ENCODE measurements at places on chromosomes 2 and 18.

GRCh38 chr18:49398331-49398730 is 62.1 kb downstream of the DYM start:
- no peak for DNase-seq

DNA sequence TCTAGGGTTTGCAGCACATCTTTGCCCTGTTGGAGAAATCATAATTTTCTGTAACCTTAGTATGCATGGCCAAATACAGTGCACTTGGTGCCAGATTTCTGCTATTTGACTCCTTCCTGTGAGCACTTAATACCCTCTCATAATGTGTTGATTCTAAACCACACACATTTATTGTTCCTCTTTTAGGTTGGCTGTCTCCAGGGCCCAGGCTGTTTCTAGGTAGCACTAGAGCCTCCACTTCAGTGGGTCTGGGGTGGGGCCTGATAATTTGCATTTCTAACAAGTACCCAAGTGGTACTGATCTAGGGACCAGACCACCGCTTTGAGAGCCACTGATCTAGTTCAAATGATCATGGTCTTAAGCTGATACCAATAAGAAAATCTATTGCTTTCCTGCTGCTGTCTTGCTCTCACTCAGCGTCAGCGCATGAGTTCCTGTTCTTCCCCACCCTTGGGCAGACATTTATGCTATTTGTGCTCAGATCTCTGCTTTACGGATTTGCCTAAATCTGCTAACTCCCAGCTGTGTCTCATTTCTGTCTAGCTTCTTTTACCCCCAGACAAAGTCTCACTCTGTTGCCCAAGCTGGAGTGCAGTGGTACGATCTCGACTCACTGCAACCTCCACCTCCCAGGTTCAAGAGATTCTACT is 7.4 kb downstream of the PTRHD1 start:
- DNase-seq: no peak

- DNase-seq: no peak
Measured at GRCh38 chr18:50528806-50529205, 31.1 kb upstream of the MAPK4 start.

- DNase-seq: no peak
Measured at GRCh38 chr2:6054161-6054671, 362.0 kb downstream of the SOX11 start.

GRCh38 chr2:216222650-216223352 is 113.7 kb downstream of the XRCC5 start:
- no peak for DNase-seq

GRCh38 chr2:38438883-38439612 is 62.0 kb upstream of the ATL2 start:
- DNase-seq: no peak

GRCh38 chr2:71492112-71492511 is 38.8 kb downstream of the DYSF start:
- no peak for DNase-seq

DNA sequence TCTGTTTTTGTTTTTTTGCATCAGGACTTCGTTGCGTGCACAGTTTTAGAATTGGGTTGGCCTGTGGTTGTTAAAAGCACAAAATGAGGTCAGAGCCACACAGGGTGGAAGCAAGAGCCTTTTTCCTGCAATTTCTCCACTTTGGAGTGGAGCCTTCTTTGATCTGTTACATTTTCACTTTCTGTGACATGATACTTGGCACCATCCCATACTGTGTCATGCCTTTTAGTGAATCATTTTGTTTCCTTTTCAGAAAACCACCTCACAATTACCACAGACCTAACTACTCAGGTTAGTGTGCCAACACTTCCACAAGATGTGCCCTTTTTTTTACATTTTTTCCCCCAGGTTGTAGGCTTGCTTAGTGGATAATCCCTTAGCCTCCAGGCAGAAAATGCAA is 32.5 kb downstream of the MERTK start:
- DNase-seq: no peak

DNA sequence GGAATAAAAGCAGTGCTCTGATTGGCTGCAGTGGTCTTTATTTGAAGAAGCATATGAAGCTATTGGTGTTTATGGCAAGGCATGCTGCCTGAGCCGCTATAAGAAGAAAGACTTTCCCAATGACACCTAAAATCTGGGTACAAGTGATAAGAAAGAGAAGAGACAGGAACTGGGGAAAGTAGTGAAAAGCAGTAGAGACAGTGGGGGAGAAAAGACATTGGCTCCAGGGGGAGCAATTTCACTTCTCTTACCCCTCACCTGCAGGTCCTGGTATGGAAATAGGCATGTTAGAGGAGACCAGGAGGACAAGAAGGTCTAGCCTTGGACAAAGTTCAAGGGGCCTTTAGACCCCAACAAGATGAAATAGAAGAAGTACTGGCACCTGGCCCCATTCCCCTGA is 47.1 kb downstream of the PLCL1 start:
- DNase-seq: no peak

DNA sequence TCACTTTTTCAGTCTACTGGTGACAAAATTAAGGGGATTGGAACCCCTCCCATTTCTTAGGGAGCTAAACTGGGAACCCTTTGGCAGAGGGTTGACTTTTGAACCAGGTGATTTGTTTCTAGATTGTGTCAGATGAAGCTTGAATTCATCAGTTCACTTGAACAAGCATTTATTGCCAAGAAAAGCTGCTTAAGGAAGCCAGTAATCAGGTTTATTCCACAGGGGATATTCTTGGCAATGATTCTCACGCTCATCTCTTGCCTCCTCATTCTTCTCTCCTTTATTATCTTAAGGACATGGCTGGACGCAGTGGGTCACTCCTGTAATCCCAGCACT is 101.0 kb downstream of the ALPK2 start:
- DNase-seq: no peak

DNA sequence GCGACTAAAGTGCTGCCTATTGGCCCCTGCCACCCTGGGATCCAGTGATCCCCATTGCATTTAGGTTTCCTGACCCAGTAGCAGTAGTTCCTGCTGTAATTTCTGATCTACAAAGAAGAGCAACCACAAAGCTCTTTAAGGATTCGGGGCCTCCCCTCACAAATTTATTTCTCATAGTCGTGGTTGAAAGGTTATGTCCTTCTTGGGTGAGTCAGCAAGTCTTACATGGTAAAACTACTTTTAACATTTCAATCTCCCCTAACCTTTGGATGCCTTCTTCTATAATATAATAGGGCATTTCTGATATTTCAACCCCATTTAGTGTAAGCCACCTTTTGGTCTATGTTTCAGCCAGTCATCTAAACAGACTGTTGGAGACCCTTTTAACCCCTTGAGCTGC is 14.9 kb downstream of the PIKFYVE start:
- DNase-seq: no peak

Data from SK-N-DZ (cell line).